ENCODE measurements at places on chromosomes 7 and 10.

GRCh38 chr7:47241112-47242065 lies 340.5 kb downstream of the TNS3 start:
- H3K27ac ChIP-seq = no peak overlapping the region
- no peak for DNase-seq
- no peaks in the 10 kb centered on the region for H3K27me3 ChIP-seq
- no peak overlapping the region for H3K4me3 ChIP-seq

GRCh38 chr10:109187677-109188076 lies 735.6 kb downstream of the XPNPEP1 start:
- H3K27ac ChIP-seq = no peak overlapping the region
- H3K4me1 ChIP-seq = no peaks in the 10 kb centered on the region
- no peak overlapping the region for H3K4me3 ChIP-seq

DNA sequence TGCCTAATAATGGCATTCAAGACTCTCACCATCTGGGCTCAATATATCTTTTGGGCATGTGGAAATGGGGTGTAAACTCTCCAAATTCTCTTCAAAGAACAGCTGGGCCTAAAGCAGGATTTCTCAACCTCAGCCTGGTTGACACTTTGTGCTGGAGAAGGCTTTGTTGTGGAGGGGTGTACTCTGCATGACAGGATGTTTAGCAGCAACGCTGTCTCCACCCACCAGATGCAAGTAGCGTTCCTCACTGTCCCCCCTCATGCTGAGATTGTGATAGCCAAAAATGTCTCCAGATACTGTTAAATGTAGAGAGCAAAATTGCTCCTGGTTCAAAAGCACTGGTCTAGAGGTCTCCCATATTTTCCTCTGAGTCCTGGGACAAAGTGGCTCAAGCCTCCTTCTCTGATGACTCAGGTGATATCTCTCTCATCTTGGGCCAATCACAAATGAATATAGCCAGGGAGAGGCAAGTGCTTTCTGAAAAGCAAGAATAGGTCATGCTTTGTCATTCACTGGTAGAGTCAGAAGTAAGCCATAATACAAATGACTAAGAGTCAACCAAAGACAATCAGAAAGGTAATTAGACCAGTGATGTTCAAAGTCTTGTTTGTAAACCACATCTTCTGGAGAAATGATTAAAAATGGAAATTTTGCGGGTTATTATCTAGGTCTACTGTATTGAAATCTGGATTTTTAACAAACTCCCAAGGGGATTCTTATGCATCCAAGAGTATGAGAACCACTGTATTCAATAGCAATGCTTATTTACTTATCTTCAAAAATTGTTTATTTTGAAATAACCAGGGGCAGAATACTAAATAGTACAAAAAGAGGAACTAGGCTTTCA lies 330.8 kb downstream of the PTEN start:
- DNase-seq = no peak
- H3K27ac ChIP-seq = no peak overlapping the region
- no peaks in the 10 kb centered on the region for H3K36me3 ChIP-seq
- H3K27me3 ChIP-seq = no peaks in the 10 kb centered on the region

- no peak for DNase-seq
- H3K4me1 ChIP-seq = no peaks in the 10 kb centered on the region
- H3K27ac ChIP-seq = no peak overlapping the region
Observed at GRCh38 chr10:86071758-86072157, 294.8 kb downstream of the GRID1 start.
